HT1080 (cell line): ENCODE measurements at places on chromosomes 1 and 21.

DNA sequence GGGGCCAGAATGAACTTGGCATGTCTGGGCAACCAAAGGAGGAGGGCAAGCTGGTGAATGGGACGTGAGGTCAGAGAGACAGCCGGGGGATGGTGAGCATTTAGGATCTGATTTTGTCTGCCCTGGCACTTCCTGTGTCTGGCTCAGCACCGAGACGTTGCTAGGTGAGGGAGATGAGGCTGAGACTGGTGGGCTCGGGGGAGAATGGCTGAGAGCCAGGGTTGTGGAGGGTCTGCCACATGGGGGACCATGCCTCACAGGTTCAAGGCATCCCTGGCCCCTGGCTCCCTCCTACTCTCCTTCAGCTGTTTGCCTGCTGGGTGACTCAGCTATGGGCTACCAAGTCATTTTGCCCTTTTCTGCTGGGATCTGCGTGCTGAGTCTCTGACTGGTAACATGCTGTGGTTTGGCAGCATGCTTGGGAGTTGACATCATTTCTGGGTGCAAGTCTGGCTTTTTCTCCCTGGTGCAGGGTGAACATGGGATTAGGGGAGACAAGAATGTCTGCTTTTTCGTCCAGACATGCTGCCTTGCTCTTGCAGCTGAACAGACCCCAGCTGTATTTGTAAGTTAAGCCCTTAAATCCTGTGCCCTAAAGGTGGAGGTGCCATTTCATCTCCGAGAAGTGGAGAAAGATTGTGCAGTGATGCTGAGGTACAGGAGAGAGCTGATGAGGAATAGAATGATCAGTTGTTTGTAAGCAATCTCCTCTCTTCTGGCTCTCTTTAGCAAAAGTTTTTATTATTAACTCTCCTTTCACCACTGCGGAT, 17.6 kb downstream of the GALNT2 start:
- DNase-seq, result peak; percentile 97

DNA sequence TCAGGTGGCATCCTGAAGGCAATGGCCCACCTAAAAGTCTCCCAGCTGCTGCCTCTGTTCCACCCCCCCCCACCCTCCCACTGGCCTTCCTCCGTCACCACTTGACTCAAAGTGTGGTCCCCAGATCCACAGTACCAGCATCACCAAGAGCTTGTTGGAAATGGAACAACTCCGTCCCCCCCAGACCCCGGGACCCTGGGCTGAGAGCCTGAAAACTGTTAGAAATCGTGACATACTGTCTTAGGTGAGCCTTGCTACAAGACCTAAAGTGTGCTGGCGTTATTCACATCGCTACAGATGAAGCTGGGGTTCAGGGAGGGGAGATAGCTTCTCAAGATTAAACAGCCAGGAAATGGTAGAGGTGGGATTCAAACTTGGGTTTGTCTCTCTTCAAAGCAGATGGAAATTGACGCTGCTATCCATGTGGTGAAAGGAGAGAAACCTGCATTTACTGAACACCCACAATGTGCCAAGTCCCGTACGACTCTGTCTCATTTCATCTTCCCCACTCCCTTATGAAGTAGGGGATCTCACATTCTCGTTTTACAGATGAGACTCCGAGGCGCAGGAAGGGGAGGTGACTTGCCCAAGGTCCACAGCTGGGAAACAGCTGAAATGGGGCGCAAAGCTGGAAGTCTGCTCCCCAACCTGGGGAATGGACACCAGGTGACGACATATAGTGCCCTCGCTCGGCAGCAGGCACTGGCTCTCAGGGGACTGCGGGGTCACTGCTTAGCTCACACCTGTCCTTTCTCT, 52.8 kb upstream of the IFFO2 start:
- no peak for DNase-seq

DNA sequence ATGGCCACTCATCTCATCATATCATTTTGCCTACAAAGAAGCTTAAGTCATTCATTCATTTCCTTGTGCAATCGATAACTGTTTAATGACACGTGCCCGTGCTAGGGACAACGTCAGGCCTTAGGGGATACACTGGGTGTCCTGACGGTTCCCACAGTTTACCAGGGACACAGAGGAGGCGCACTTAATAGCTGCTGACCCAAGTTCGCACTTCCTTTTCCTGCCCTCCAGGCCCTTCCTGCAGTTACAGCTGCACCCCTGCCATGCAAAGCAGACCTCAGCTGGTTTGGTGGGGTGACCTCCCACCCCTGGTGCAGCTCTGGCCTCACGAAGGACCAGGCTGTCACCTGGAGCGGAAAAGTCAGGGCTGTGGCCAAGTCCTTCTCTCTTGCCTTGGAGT, 4.2 kb downstream of the SPATA21 start:
- no peak for DNase-seq

GRCh38 chr1:67189953-67190352, 23.7 kb downstream of the IL23R start:
- DNase-seq, result no peak

DNA sequence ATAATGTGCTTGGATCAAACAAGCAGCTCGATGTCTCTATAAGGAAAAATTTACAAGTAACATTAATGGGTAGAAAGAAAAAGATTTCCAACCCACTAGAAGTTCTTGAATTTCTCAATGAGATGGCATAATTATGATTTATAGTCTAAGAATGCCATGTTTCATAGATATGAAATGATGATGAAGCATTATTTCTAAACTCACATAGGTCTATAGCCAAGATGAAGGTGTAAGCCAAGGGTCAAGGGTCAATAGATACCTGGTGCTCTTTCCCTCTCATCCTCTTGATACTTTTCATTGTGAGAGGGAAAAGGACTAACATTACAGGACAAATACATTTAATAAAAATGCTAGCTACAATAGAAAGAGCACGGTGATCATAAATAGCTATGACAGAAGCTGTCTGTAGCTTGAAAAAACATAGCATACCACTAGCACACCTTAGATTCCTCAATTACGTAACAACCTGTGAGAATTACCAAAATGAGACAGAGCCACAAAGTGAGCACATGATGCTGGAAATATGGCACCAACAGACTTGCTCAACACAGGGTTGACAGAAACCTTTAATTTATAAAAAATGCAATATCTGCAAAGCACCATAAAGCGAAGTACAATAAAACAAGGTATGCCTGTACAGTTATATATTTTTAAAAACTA, 26.3 kb upstream of the F13B start:
- no peak for DNase-seq

- DNase-seq, result no peak
Measured at GRCh38 chr1:223311826-223312225, 52.1 kb downstream of the SUSD4 start.

- no peak for DNase-seq
Measured at GRCh38 chr1:201740086-201740541, 88.8 kb upstream of the IPO9 start.

DNA sequence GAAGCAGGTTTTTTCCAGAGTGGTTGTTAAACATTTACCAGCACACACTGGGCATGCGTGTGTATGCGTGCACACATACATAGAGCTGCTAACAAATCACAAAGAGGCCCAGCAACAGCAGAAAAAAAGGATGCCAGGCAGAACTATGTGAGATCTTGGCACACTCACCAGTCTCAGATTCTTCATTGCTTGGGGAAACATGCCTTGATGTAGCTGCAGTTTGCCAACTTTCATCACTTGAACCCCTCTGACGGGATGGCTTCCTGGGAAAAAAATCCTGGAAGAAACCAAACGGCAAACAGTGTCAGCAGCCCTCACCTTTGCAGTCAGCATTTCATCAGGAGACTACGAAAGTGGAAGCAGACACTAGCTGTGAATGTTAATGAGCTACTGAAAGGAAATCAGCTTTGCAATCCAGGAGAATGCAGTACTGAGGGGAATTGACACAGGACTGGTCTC, 609.1 kb downstream of the KIF26B start:
- no peak for DNase-seq

- no peak for DNase-seq
Measured at GRCh38 chr21:46082713-46082962, 15.3 kb upstream of the COL6A2 start.

DNA sequence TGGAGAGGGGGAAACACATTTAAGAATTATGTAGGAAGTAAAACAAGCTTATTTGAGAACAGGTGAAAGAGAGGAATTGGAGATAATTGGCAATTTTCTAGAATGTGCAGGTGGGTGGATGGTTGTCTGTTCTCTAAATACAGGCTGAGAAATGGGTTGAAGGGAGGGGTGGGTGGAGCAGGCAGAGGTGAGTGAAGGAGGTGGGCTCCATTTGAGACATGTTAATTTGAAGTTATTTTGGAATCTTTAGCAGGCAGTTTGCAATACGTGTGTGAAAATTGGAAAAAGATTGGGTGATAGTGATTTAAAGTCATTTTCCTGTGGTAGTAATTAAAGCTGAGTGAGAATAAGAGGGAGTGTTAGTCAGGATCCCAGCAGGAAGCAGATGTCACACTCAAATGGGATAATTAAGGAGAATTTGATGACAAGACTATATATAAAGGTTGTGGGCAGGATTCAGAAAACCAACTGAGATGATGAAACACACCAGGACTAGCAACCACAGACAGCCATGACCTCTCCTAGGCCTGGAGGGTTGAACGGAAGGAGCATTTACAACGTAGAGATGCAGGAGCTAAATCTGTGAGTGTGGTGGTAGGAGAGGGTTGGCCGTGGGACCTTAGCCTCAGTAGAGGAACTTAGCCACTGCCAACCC, 40.6 kb downstream of the CHRM3 start:
- DNase-seq, result peak; percentile 12

- no peak for DNase-seq
Measured at GRCh38 chr21:28074676-28075075, 918.0 kb downstream of the LTN1 start.

DNA sequence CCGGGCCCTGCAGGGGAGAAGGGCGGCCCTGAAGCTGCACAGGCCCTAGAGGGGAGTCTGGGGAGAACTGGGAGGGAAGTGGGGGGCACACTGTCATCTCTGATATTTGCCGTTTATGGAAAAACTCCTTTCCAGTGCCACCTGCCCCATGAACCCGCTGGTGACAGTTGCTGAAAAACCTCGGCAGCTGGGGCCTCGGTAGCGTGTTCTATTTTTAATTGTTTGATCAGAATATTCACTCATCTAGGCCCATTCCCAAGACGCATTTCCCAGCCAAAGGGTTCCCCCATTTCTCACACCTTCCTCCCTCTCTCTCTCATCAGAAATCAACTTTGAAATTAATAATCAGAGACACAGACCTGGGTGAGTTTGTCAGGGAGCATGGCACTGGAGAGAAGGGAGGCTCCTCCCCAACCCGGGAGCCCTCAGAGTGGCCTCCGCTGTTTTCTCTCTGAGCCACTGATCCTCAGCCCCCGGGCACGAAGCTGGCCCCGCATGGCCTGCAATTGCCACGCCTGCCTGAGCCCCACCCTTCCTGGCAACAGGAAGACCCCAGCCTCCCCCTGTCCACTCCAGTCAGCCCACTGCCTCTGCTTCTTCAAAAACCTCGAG, 111.1 kb downstream of the CASZ1 start:
- no peak for DNase-seq

DNA sequence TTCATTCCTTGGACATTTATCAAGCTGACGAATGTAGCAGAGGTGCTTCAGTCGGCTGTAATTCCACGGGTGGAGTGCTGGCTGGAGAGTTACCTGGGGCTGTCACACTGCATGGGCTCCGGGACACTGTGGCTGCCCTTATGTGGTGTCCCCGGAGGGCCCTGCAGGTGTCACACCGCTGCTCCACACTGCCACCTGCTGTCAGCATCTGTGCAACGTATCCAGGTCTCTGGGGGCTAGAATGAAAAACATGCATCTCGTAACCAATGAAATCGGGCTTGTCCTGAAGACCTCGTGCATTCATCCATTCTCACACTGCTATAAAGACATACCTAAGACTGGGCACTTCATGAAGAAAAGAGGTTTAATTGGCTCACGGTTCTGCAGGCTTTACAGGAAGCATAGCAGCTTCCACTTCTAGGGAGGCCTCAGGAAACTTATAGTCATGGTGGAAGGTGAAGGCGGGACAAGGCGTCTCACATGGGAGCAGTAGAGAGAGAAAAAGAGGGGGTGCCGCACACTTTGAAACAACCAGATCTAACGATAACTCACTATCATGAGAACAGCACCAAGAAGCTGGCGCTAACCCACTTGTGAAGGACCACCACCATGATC, 46.7 kb upstream of the PCBP3 start:
- DNase-seq, result peak; percentile 12

DNA sequence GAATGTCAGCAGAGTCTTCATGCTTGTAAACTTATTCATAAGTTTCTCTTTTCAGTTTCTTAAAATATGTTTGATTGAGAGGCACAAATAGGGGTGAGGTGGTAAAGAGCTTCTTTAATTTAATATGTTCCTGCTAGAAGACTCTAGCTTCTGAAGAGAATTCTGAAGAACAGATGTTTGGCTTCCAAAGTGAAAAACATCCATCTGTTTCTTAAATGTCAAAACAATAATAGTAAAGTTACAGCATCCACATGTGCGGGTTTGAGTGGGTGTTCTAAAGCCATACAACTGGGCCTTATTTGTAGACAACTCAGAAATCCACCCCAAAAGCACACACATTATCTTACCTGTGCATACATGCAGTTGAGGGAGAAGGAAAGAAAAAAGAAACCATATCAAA, 144.0 kb upstream of the ADGRL4 start:
- no peak for DNase-seq

GRCh38 chr21:46112725-46113215, 14.9 kb downstream of the COL6A2 start:
- DNase-seq, result no peak

DNA sequence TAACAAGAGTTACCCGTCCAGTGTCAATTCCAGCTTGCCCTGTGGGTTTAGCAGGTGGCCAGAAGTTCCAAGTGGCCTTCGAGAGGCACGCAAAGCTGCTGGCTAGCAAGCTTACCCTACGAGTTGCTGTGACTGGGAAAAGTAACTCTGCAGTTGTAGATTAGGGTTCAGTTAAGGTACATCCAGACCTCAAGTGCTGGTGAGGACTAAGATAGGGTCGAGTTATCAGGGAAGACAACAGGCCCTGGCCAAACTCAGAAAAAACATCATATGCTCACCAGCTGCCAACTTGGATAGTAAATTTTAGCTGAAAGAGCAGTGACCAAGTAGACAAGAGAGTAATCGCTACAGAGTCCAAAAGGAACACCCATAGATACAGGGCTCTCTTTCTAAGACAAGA, 27.7 kb upstream of the LRRC7 start:
- DNase-seq, result no peak

DNA sequence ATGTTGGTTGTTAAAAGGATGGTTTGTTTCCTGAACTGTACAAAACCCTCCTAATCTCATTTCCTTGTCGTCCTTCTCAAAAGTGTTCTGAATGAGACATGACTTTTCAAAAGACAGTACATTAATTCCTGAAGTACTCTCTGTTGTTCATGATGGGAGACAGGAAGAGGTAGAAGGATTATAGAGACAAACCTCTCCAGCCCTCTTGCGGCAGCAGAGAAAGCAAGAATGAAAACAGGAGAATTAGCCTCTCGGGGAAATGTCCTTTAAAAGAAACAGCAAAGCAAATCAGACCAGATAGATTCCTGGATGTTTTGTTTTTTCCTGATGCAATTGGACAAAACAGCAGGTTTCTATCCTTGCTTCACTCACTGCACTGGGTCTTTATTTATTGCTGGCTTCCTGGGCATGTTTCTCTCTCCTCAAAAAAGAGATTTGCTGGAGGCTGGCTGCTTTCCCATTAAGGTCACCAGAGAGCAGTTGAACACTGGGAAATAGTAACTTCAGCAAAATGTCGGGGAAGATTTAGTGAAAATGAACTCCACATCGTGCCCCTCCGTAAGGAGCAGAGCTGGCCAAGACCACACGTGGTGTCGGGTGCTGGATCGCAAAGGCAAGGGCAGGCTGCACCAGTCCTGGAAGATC, 145.8 kb upstream of the SYT6 start:
- DNase-seq, result no peak

- DNase-seq, result peak; percentile 16
Measured at GRCh38 chr1:20076710-20077461, 6.9 kb downstream of the PLA2G5 start.

GRCh38 chr1:98103617-98104285, 182.9 kb upstream of the DPYD start:
- DNase-seq, result no peak
